ENCODE measurements at places on chromosomes 1 and 21.

DNA sequence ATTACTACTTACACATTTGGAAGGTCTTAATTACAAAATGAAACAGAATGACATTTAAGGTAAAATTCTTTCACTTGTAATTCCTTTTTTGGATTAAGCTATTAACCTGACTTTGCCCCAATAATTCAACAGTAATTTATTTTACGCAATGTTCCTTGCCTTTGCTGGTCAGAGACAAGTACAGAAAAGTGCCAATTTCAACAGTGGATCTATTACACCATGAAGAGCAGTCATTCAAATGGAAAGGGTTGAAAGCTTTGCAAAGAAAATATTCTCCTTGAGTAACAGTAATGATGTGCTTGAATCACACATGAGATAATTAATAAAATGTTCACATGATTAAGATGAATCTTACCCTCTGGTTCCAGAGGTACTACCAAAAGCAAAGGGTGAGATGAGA, 84.7 kb downstream of the APP start:
- no peak for DNase-seq

GRCh38 chr1:170369000-170369399, 163.0 kb upstream of the GORAB start:
- no peak for DNase-seq

GRCh38 chr1:62377043-62377562, 57.9 kb upstream of the KANK4 start:
- DNase-seq = no peak

GRCh38 chr1:111476761-111477309, 3.1 kb downstream of the C1orf162 start:
- DNase-seq = peak; percentile 77

GRCh38 chr1:89464008-89464407, 60.6 kb upstream of the LRRC8B start:
- peak; percentile 41 for DNase-seq

GRCh38 chr1:198497326-198498102, 43.0 kb downstream of the ATP6V1G3 start:
- DNase-seq = no peak

DNA sequence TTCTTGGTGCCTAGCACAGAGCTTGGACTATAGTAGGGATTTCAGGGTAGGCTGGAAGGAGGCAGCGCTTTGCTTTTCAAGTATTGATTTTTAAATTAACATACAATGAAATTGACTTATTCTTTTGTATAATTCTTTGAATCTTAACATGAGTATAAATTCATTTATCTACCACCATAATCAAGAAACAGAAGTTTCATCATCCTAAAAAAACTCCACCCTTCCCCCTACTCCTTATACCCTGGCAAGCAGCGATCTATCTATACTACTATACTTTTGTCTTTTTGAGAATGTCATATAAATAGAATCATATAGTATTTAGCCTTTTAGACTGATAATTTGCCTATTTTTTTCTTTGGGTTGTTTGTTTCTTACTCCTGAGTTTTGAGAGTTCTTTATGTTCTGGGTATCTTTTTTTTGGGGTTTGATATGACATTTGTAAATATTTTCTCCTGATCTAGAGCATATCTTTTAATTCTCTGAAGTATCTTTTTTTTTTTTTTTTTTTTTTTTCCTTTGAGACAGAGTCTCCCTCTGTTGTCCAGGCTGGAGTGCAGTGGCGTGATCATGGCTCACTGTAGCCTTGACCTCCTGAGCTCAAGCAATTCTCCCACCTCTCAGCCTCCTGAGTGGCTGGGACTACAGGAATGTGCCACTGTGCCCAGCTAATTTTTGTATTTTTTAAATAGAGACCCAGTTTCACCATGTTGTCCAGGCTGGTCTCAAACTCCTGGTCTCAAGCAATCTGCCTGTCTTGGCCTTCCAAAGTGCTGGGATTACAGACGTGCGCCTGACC, 6.4 kb downstream of the RPS6KC1 start:
- DNase-seq = no peak

- DNase-seq = no peak
Measured at GRCh38 chr21:45540601-45540970, 1.7 kb downstream of the SLC19A1 start.

DNA sequence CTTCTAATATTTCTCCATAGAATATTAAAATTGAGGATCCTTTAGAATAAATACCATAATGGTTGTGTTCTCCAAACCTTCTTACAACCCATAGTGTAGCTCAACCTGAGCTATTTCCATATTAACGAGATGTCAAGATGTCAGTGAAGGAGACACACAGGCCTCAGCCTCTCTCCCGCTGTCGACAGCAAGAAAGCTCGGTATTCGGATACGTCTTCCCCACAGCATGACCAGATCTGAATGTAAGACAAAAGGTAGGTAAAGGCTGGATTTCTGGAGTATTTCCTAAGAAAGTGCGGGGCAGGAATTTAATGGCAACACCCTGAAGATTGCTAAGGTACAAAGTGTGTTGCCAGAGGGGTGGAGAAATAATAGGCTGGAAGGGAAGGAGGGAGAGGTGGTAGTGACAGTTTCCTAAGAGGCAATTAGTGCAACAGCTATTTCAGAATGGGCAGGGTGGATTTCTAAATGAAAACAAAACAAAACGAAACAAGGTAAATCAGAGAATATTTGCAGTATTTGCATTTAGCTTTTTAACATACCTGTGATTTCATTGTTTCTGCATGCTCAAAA, 1.7 kb downstream of the ADSS2 start:
- DNase-seq = no peak

DNA sequence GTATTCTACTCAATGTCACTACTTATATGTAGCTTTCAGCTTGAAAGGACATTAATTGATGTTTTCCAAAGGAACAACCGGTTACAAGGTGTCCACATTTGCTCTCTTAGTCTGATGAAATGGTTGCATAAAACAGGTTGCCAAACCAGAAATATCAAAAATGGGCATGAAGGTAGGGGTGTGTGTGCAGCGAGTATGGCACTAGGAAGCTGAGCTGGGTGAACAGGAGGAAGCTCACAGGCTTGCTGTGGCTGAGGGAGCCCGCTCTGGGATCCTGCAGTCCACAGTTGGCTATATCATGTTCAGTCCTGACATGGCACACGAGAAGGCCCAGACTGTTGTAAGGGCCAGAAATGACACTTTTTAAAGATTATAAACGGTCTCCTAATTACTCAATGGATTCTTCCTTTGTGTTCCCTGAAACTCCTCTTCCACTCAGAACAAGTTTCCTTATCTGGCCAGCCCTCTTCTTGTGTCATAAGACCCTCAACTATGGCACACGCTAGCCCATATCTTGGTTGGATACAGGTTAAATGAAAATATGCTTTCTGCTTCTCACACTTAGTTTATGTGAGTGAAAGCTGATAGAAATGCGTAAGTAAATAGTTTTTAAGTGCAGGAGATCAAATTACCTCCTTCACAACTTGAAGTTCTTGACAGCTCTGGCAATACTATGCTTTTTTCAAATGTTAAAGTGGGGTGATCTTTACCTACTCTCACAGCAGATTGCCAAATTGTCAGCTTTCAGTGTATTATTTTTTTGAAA, 201.5 kb downstream of the LMO4 start:
- DNase-seq = no peak

- no peak for DNase-seq
Measured at GRCh38 chr1:10186331-10187025, 23.9 kb upstream of the KIF1B start.

GRCh38 chr1:40530735-40531380, 579 bp upstream of the ZNF684 start:
- DNase-seq = no peak

DNA sequence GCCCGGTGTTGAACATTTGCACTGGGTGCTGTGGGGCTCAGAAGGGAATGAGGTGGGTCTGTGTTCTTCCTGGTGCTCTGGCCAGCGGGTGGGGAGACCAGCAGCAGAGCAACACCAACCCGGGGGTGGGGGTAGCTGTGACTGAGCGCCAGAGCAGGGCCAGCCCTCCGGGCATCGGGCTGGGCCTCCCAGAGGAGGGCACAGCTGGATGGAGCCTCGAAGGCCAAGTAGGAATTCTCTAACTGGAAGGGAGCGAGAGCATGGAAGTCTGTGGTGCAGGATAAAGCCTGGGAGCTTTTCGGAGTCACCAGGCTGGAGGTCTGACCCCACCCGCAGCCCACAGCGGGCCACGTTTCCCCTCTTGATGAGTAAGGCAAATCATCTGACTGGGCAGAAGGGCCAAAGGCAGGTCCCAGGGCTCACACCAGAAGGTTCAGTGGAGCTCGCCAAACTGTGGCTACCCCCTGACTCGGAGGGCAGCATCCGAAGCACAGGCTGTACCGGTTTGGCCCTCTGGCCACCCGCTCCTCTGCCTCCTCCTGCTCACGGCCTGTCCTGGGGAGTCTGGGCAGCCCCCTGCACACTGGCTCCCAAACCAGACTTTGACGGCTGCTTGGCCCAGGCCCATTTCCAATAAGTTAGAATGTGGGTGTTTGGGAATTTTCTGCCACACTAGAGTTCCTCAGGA, 18.8 kb downstream of the SLC1A7 start:
- DNase-seq = no peak

- no peak for DNase-seq
Measured at GRCh38 chr1:93607814-93608186, 73.8 kb downstream of the BCAR3 start.

DNA sequence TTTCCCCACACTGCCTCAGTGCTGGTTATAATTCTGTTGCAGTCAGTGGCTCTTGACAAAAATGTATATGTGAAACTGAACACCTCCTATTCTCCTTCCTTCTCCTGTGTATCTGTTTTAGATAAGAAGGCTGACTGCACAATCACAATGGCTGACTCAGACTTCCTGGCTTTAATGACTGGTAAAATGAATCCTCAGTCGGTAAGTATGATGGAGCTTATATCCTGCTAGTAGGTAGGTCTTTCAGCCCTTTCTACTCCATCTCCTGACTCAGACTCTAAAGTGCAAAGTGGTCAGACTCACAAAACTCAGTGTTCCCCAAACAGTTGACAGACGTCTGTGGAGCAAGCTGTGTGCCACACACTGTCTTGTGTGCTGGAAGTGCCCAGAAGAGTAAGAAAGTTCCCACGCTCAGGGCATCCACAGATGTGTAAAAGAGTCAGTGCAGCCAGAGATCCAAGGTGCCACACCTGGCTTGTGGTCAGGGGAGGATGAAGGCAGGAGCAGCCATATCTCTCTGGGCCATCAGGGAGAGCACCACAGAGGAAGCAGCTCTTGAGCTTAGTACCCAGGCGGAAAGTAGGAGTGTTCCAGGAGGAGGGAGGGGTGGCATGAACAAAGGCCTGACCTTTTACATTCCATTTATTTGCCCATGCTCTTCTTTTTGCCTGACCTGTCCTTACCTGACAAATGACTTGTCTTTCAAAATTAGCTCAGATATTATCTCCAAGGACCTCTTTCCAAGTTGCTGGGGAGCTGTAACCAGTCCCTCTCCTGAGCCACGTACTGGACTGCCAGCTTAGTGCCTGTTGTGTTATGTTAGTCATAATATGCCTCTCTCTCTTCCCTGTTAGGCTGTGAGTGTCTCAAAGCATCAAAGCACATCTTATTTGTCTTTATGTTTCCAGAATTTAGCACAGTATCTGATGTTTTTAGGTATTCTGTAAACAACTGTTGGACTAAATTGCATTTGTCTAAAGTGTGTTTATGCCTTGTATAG, 14.0 kb upstream of the PODN start:
- DNase-seq = peak; percentile 40

GRCh38 chr1:68363339-68363738, 86.4 kb downstream of the RPE65 start:
- DNase-seq = no peak

DNA sequence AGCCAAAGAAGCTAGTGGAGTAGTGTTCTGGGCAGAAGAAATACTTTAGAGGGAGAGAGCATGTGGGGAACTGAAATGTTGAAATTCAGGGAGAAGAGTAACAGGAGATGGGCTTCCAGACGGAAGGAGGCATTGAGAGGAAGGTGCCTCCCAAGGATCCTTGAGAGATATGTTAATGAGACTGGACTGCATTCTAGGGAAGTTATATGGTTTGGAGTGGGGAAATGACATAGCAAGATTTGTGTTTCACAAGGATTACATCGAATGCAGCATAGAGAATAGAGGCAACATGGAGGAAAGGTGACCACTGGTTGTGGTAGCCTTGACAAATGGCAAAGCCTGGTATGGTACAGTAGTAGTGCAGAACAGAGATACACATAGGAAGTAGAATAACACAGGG, 160.5 kb upstream of the HMCN1 start:
- no peak for DNase-seq

- no peak for DNase-seq
Measured at GRCh38 chr1:38444770-38445442, 398.3 kb upstream of the POU3F1 start.

- DNase-seq = no peak
Measured at GRCh38 chr1:106921186-106921585, 135.3 kb upstream of the PRMT6 start.

- no peak for DNase-seq
Measured at GRCh38 chr1:5428351-5428750, 563.9 kb downstream of the NPHP4 start.

DNA sequence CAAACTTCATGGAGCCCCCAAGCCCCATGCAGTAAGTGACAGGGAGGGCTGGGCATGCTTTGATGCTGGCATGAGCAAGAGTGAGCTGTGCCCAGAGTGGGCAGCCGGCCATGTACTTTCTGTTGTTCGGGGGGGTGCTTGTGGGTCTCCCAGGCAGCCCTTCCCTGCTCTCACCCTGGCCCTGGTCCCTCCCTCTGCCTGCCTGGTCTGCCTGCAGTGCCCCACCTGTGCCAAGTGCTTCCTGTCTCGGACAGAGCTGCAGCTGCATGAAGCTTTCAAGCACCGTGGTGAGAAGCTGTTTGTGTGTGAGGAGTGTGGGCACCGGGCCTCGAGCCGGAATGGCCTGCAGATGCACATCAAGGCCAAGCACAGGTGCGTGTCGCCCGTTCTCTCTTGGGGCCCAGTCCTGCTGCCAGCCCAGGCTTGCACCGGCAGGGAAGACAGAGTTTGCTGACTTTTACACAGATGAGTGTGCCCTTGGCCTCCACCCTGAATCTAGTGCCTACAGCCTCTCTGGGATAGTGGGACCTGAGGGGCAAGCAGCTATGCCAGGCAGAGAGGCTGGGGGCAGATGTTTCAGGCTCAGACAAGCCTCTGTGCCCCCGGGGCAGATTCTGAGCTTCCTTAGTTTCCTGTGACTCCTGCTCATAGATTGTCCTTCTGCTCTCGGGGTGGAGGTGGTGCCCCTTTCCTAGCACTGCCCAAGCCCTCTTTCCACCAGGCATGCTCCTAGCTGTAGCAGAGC, 7.6 kb downstream of the ZBTB48 start:
- no peak for DNase-seq

DNA sequence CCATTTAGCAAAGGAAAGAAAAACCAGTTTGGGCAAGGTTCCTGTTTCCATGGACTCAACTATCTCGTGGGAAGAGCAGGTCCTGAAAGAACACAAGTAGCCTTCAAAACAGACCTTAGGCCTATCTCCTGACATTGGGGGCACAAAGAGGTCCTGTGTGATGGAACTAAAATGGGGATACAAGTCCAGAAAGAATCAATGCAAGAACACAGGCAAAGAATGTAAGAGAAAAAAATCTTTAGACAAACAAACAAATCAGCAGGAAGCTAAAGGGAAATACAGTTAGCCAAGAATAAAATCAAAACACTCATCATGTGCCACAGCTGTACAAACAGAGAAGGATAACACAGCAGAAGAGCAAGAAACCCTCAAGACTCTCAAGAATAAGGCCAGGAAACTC, 28.2 kb downstream of the SLC30A10 start:
- no peak for DNase-seq

- no peak for DNase-seq
Measured at GRCh38 chr1:206739411-206740076, 31.0 kb upstream of the IL19 start.

All from DND-41 (cell line).